ENCODE measurements at places on chromosomes 16 and 17.

DNA sequence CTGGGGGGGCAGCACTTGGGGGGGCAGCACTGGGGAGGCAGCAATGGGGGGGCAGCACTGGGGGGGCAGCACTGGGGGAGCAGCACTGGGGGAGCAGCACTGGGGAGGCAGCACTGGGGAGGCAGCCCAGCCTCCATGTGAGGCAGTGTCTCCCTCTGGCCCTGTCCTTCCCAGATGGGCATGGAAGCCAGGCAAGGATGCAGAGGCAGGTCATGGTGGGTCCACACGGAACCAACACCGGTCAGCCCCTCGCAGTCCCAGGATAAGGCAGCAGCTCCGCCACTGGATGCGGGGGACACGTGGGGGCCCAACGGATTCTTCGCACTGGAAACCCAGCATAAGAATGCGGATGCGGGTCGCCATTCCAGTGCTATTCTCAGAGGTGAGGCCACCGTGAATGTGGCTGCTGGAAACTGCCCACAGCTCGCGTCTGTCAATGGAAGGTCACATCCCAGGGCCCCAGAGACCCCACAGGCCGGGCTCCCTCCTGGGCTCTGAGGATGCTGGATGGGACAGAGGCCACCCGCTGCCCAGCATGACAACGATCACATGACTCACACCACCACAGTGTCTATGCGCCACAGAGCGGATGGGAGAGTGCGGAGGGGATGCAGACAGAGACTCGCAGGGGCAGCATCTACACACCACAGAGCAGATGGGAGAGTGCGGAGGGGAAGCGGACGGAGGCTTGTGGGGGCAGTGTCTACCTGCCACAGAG lies 59.0 kb downstream of the LMF1 start:
- DNase-seq: no peak

DNA sequence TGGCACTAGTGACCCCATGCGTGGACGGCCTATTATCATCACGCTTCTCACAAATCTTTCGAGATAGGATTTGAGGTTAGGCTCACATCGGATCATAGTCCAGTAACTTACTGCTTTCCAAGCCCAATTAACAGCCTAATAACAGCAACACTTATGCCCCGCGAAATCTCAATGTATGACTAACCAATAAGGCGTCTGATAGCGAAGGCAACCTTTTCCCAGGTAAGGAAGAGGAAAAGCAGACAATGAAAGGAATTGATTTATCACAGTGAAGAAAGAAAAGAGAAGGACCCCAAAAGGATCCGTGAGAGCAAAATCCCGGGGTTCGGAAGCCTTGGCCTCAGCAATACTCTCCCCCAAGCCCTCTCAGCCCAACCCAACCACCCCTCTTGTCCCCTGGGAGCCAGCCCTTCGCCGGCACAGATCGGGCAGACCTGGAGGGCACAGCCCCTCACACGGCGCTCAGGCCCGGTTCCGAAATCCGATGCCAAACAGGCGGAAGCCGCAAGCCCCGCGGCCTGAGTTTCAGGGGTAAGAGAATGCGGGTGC lies 534 bp downstream of the GPATCH8 start:
- no peak for DNase-seq

GRCh38 chr17:15649861-15650421 lies 30.4 kb upstream of the FBXW10B start:
- peak; percentile 75 for DNase-seq

GRCh38 chr17:61455324-61456060 lies 3.3 kb downstream of the TBX4 start:
- no peak for DNase-seq

DNA sequence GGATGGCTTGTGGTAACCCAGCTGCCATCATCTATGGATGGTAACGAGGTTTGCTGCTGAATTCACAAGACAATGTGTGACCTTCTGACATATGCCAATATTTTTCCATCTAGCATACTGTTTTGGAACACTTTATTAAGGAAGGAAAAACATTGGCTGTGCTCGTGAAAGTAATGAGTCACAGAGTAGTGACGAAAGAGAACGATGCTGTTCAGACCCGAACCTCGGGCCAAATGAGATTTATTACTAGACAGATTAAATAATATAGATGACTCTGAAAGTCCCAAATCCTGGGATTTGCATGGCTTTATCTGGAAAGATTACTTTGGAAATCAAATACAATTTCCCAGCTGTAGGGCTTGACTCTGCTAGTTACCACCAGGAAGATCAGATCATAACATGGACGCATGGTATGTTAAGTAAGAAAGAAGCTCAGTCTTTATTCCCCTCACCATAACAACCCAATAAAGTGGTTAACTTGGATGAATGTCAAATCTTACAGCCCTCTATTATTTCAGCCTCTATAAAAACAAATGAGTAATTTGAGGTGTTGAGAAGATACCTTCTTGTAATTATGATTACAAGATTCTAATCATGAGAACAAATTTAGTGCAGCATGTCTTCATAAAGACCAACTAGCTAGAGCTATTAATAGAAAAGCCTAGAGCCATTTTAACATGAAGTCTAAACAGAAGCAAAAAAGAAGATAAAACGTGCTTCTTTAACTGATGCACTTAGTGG lies 32.6 kb downstream of the ERN1 start:
- DNase-seq: no peak

GRCh38 chr17:57114085-57114673 lies 29.1 kb downstream of the AKAP1 start:
- DNase-seq: peak; percentile 43

DNA sequence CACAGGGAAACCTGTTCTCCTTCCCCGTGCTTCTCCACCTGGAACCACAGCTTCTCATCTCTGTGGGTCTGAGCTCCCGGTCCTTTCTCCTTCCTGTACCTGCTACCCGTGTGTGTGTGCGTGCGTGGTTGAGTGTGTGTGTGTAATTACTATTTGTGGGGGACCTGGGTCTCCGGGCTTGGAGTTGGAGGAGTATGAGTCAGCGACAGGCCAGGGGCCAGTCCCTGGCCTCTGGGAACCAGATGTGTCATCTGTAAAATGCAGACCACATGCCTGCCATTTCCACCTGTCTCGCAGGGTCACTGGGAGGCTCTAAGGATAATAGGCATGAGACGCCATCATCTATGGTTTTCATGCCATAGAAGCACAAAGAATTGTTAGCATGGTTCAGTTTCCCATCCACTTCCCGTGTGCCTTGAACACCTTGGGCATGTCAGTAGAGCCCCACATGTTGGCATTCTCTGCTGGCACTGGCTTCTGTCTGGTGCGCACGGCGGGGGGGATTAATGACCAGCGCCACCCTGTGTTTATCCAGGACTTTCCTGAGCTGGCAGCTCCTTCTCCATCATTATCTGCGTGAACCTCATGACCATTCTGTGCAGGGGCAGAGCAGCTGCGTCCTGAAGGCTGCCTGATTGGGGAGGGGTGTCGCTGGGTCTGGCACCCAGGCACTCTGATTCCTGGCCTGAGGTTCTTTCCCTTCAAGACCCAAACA lies 1.5 kb downstream of the ZNF205 start:
- DNase-seq: no peak

DNA sequence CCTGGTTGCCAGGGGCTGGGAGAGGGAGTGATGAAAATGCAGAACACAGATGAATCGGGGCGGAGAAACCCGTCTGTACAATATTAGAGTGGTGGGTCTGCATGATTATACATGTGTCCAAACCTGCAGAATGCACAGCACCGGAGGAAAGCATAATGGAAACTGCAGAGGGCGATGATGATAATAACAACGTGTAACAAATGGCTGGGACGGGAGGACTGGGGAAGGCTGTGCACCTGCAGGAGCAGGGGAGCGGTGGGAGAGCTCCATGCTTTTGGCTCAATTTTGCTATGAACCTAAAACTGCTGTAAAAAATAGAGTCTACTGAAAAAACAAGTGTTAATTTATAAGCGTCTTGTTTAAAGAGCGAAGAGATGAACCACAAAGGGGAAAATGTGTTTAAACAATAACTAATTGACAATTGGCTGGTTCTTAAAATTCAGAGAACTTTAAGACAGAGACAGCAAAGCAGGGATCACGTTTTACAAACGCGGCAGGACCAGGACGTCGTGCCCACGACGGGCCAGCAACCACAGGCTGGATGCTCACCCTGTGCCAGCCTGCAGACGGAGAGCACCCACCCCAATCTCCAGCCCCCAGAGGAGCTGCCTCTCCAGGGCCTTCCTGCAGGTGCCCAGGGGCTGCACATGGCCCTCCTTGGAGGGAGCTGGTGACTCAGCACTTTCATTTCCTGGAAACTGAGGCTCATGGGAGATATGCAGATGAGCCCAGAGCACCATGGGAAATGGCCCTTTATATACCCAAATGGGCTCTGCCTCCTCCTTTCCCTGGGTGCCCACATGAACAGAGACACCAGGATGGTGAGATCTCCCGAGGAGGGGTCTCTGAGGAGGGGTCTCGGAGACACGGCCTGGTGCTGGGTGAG lies at the start of gene TEX19:
Gene TEX19 (plus strand): TSS at position 783 of the 886 bp plus-strand sequence. CDS start 2,904 bp downstream, outside the sequence.
- no peak for DNase-seq

- DNase-seq: no peak
These were observed 14.6 kb upstream of the SREBF1 start for GRCh38 chr17:17851103-17852002.

DNA sequence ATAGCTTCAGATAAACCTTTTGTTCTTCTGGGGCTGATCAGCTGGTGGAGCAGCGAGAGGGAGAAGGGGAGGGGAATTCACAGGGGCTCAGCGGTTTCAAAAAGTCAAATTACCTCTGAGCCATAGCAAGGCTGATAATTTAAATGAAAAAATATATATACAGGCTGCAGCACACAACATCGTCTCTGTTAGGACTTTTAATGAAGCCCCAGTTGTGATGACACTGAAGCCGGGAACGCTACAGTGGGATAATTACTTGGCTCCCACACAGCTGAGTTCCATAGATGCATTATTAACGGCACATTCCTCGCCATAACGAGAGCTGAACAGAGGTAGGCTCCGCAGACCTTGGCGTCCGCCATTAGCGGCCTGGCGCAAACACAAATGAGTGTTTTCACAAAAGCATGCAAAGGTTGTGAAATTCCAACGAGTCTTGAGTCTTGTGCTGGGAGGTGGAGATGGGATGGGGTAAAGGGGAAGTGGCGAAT lies 216.0 kb downstream of the C16orf78 start:
- DNase-seq: peak; percentile 17

- DNase-seq: peak; percentile 96
These were observed 4.7 kb upstream of the LCMT1 start for GRCh38 chr16:25106567-25107465.

- no peak for DNase-seq
These were observed 46.8 kb downstream of the OMG start for GRCh38 chr17:31250229-31250628.

DNA sequence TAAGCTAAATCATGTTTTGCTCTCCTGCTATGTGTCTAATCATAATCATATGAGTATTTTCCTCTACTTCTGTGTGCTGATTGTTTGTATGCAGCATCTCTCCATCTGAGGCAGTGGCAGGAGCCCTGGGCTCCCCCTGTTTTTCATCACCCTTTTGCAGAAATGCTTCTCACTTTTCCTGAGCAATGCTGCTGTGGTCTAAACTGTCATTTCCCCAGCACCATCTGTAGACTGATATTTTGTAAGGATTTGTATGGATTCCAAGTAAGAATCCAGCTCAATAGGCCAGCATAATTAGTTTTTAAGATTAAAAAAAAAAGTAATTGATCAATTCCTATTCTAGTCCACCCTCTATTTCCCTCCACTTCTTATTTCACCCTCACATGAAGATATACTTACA lies 257.0 kb upstream of the CPHXL start:
- DNase-seq: no peak

- no peak for DNase-seq
These were observed 9.5 kb upstream of the GUCY2D start for GRCh38 chr17:7992924-7993323.

GRCh38 chr17:77966476-77966875 lies 8.0 kb downstream of the TNRC6C start:
- DNase-seq: no peak

GRCh38 chr16:57126411-57126810 lies 34.0 kb downstream of the CPNE2 start:
- DNase-seq: no peak

GRCh38 chr16:19177111-19177739 lies 9.2 kb downstream of the SYT17 start:
- no peak for DNase-seq

- DNase-seq: no peak
These were observed 15.2 kb downstream of the CYB5D1 start for GRCh38 chr17:7873051-7873450.

GRCh38 chr16:54538276-54538675 lies 251.7 kb upstream of the IRX3 start:
- DNase-seq: no peak

GRCh38 chr17:2259769-2260536 lies 43.6 kb downstream of the SMG6 start:
- DNase-seq: no peak

DNA sequence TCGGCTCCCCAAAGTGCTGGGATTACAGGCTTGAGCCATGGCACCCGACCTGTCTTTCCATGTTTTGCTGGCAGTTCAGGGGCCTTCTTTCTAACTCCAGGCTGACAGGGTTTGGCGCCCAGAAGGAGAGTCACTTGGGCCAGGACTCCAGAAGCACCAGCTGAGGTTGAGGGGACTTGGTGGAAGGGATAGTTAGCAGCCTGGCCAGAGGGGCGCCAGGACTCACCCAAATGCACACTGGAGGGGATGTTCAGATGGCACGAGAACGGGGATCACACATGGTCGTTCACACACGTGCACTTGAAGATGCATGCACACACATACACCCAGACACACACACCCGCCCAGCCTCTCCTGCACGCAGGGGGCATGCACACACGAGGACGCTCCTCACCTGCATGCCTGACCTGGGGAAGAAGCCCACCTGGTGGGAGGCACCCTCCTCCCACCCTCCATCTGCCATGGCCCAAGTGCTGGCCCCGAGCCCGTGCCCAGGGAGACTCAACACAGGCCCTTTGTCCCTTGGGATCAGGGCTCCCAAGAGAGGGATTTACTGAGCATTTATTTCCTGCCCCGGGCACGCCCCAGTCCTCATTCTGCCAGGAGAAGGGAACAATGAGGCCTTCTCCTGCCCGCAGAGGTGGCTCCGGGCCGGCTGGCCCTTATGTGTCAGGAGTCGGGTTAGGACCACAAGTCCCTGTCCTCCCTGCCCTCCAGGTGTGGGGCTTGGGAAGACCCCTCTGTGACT lies 2.3 kb upstream of the PRSS21 start:
- DNase-seq: no peak

DNA sequence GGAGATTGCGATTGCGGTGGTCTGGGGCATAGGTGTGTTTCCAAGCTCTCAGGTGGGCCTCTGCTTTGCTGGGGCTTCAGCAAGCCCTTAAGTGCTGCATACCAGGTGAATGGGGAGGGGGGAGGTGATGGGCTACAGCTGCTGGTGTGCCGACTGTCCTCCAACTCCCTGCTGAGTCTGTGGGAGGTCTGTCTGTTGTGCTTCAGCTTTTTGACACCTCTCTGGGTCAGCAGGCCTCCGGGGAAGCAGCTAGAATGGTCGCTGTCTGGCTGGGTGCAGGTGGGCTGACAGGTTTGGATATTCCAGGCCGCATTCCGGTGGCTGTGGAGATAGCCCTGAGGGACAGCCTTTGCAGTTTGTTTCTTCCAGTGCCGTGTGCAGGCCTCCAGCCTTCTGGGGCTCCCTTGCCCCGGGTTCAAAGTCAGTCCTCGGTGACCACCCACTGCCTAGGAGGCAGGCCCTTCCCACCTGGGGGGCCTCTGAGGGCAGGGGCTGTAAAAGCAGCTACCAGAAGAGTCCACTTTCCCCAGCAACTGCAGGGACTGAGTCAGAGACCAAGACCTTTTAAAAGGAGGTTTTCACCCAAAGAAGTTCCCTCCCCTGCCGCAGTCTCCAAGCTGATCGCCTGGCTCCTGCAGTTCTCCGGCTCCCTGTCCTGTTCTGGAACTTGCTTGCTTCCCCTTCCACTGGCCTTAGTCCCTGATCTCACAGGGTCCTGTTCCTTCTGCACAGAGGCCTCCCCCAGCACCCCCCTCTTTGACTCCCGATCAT lies 2.0 kb upstream of the TTYH2 start:
- DNase-seq: no peak
